Fibroblast of the aortic adventitia (primary cell): ENCODE measurements at places on chromosomes 2 and 18. TPM values are rescaled to one million over a fixed set of nuclear protein-coding genes. Genes with fewer than 3 reads are reported as not detected.

Gene RAB17
- 0.54 and 3.5 TPM in 2 replicates for total RNA-seq

Gene PIEZO2
- total RNA-seq: 1.6 and 40.2 TPM in 2 replicates

Gene SRD5A2
- 0.09 TPM in 1 of 2 replicates, not detected in the other for total RNA-seq

Gene CYB5A
- 38.8 and 89.2 TPM in 2 replicates for total RNA-seq

Gene PDE11A
- total RNA-seq: not detected in 2 replicates

Gene IL36G
- not detected in 2 replicates for total RNA-seq

Gene MBD1
- total RNA-seq: 42.7 and 50.3 TPM in 2 replicates

Gene CXCR1
- not detected in 2 replicates for total RNA-seq

Gene TUBA3E
- not detected in 2 replicates for total RNA-seq

Gene RNF138
- 8.6 and 28.3 TPM in 2 replicates for total RNA-seq

Gene RAB6C
- total RNA-seq: not detected in 2 replicates

Gene SKOR2
- total RNA-seq: not detected in 2 replicates

Gene SP9
- not detected in 2 replicates for total RNA-seq

Gene SLC66A3
- total RNA-seq: 48.2 and 83.1 TPM in 2 replicates

Gene GPD2
- 59.3 and 89.7 TPM in 2 replicates for total RNA-seq

Gene GALNT3
- total RNA-seq: 0.49 and 3.1 TPM in 2 replicates

Gene XDH
- total RNA-seq: 3.1 TPM in 1 of 2 replicates, not detected in the other

Gene ERBB4
- total RNA-seq: 0.16 and 5.8 TPM in 2 replicates

Gene LYPD1
- total RNA-seq: 0.74 and 25.2 TPM in 2 replicates

Gene KCNG2
- total RNA-seq: not detected in 2 replicates

Gene L3MBTL4
- total RNA-seq: not detected in 2 replicates

Gene CAPN14
- total RNA-seq: 0.09 and 0.16 TPM in 2 replicates

Gene FOXD4L1
- 0.09 and 0.16 TPM in 2 replicates for total RNA-seq

Gene ACYP2
- 7.8 and 11.5 TPM in 2 replicates for total RNA-seq

Gene HNMT
- total RNA-seq: 32.2 and 47.8 TPM in 2 replicates

Gene EVA1A
- total RNA-seq: 25.2 and 28.1 TPM in 2 replicates
